ENCODE measurements at places on chromosomes 1 and 21.
A peak's percentile ranks its signal among the peaks of the same experiment; 100 is the strongest.

DNA sequence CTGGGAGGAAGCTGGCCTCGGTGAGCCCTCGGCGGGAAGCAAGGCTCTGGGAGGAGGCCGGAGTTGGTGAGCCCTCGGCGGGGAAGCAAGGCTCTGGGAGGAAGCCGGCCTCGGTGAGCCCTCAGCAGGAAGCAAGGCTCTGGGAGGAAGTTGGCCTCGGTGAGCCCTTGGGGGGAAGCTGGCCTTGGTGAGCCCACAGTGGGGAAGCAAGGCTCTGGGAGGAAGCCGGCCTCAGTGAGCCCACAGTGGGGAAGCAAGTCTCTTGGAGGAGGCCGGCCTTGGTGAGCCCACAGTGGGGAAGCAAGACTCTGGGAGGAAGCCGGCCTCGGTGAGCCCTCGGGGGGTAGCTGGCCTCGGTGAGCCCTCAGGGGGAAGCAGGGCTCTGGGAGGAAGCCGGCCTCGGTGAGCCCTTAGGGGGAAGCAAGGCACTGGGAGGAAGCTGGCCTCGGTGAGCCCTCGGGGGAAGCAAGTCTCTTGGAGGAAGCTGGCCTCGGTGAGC, 36.0 kb downstream of the KRTAP10-1 start:
- DNase-seq: no peak

GRCh38 chr1:119364640-119365039, 3.9 kb upstream of the HAO2 start:
- no peak for DNase-seq

DNA sequence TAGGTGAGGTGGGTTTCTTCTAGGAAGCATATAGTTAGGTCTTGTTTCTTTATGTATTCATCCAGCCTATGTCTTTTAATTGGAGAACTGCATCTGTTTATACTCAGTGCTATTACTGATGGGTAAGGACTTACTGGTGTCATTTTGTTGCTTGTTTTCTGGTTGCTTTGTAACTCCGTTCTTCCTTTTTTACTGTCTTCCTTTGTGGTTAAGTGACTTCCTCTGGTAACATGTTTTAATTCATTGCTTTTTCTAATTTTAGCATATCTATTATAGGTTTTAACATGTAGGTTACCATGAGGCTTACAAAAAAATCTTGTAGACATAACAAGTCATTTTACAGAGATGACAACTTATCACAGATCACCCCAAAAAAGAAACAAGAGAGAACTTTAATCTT, 160.8 kb downstream of the VAV3 start:
- no peak for DNase-seq

- DNase-seq: no peak
These were observed 66.3 kb upstream of the KIF1B start for GRCh38 chr1:10143961-10144485.

GRCh38 chr1:201427963-201428362, 6.4 kb upstream of the TNNI1 start:
- no peak for DNase-seq

DNA sequence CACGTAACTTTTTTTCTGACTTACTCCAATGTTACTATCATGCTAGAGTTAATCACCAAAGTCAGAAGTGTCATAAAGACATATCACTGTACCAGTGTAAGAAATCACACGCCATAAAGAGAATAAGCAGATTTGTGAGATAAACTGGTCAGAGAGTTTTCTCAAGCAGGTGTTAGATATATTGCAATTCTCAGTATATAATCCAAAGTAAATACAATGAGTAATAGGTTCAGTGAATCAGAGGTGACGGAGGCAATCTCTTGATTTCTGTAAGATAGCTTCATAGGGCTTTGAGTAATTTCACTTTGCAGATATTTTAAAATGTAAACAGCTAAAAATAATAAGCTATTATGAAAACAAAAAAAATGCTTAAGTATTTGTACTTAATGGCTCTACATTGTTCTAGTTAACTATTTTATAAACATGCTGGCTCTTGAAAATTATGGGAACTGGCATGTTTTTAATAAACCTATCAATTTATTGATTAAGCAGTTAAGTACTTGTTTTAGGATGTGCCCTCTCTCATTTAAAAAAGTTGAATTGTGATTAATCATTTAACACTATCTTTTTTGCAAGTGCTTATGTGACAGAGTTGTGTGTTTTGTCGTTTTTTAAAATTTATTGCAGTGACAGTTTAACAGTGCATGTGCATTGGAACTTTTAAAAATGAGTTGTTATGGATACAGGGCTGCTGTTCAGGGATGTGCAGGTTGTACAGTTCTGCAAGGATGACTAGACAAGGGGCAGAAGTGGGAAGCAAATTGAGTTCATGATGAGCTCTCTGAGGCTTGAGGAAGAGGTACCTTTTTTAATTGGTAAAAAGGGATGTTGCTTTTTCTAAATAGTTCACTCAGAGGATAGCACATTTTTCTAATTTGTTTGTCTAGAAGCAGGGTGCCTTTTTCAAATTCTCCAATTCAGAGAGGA, 119.1 kb downstream of the USP25 start:
- DNase-seq: peak; percentile 75

DNA sequence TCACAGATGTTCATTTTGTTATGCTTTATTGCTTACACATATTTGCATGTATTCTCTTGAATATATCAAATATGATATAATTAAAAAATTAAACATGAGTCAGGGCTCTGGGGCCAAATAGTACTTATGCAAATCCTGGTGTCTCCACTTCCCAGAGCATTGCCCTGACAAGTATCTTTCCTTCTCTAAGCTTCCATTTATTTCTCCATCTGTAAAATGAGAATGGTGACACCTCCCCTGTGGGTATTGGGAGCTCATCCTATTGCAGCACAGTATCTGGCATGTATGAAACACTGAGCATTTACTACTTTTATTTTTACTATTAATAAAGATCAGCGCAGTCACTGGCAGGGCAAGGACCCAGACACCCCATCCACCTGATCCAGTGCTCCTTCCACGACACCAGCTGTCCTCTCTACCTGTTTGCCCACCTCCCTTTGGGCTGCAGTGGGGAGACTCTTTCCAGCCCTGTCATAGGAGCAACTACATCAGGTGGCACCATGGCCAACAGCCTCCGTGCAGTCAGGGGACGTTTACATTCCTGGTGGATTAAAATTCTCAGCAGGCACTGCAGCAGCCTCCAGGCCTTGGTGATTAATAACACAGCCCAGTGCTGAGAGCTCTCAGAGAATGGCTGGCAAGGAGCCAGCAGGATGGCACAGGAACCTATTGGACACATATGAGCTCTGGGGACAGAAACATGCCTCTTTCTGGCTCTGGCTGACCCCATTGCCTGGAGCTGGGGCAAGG, 113.0 kb downstream of the DMRTB1 start:
- DNase-seq: no peak

- DNase-seq: no peak
These were observed 1192.7 kb downstream of the KCNT2 start for GRCh38 chr1:195415584-195415983.

- DNase-seq: no peak
These were observed 9.2 kb downstream of the VANGL1 start for GRCh38 chr1:115650961-115651360.

GRCh38 chr1:204664384-204664651, 21.2 kb downstream of the LRRN2 start:
- no peak for DNase-seq

GRCh38 chr1:161021165-161021969, 415 bp upstream of the F11R start:
- DNase-seq: peak; percentile 48

- DNase-seq: no peak
These were observed 100.3 kb upstream of the BACE2 start for GRCh38 chr21:41067709-41068108.

GRCh38 chr21:43191971-43192370, 23.2 kb downstream of the CRYAA start:
- no peak for DNase-seq

DNA sequence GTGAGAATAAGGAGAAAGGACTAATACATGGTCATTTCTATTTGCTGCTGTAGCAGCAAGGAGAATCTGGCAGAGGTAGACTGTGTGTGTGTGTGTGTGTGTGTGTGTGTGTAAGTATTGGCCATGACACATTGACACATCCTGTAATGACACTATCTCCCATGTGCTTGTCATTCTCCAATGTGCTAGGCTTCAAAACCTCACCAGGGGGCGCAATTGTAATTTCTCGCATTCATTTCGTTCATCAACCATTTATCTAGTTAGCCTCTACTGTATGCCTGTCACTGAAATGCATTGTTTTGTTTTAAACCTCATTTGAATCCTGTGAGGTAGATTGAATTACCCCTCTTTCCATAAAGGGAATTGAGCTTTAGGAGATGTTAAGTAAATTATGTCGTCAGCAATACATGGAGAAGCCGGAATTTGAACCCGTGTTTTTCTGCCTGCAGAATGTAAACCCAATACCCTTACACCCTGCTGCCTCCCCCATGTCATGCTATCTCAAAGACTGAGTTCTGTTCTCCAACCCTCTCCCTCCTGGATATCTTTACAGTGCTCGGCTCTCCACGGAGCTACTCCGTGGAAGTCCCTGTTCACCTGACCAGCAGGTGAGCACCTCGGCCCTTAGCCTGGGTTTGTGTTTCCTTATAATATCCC, 100.8 kb downstream of the UCK2 start:
- peak; percentile 53 for DNase-seq

DNA sequence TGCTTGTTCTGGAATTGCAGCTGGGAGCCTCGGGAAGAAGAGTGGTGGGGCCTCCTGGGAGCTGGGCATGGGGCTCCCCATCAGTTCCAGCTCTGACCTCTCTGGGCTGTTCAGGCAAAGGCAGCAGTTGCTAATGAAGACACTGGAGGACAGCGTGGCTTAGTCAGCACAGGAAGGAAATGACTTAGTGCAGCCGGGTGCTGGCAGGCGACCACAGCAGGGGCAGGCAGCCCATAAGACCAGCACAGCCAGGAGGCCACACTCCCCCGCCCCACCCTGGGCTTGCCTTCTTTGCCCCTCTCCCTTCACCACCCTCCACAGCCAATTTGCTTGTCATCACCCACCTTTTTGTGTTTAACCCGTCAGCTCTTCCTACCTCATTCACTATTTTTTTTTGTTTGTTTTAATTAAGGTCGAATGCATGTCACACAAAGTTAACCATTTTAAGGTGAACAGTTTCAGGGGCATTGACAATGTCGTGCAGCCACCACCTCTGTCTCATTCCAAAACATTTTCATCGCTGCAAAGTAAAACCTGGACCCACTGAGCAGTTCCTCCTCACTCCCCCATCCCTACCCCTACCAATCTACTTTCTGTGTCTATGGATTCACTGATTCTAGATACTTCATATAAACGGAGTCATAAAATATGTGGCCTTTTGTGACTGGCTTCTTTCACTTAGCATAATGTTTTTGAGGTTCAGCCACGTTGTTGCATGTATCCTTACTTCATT, 10.9 kb downstream of the OLIG2 start:
- DNase-seq: peak; percentile 29

GRCh38 chr1:37691497-37692077, 729 bp upstream of the CDCA8 start:
- peak; percentile 41 for DNase-seq

GRCh38 chr1:20426923-20427322, 59.1 kb downstream of the CAMK2N1 start:
- DNase-seq: peak; percentile 88

DNA sequence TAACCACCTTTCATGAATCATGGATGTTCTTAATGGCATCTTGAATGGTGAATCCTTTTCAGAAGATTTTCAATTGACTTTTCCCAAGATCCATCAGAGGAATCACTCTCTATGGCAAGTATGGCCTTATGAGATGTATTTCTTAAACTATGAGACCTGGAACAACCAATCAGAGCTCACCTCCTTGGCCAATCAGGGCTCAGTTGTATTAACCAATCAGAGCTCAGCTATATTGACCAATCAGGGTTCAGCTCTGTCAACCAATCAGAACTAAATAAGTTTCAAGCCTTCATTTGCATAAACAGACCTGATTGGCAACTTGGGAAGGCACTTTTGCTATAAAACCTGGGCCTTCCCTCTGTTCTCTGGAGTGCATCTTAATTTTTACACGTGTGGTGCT, 13.6 kb upstream of the FAM3B start:
- no peak for DNase-seq

DNA sequence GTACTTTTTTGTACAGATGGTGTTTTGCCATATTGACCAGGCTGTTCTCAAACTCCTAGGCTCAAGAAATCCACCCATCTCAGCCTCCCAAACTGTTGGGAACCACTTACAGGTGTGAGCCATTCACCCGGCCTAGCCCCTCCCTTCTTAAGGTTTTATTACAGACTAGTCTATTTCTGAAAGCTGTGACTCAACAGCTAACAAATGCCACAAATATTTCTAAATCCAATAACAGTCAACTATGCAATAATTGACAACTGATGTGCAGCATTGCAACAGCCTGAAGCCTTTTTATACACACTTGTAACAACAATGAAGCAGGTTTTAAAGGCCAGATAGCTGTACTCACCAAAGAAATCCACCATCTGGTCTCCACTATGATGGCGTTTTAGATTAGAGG, 51.4 kb downstream of the GRIK1 start:
- no peak for DNase-seq

DNA sequence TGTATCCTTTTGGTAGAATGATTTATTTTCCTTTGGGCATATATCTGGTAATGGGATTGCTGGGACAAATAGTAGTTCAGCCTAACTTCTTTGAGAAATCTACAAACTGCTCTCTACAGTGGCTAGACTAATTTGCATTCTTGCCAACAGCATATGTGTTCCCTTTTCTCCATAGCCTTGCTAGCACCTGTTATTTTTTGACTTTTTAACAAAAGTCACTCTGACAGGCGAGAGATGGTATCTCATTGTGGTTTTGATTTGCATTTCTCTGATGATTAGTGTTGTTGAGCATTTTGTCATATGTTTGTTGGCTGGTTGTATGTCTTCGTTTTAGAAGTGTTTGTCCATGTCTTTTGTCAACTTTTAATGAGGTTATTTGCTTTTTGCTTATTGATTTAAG, 99.8 kb downstream of the UCK2 start:
- DNase-seq: no peak

GRCh38 chr1:169698976-169699375, 12.4 kb downstream of the SELL start:
- no peak for DNase-seq

- DNase-seq: no peak
These were observed 92.7 kb upstream of the COG2 start for GRCh38 chr1:230549625-230550024.

- peak; percentile 91 for DNase-seq
These were observed 16.5 kb downstream of the PLA2G2D start for GRCh38 chr1:20102875-20103274.

DNA sequence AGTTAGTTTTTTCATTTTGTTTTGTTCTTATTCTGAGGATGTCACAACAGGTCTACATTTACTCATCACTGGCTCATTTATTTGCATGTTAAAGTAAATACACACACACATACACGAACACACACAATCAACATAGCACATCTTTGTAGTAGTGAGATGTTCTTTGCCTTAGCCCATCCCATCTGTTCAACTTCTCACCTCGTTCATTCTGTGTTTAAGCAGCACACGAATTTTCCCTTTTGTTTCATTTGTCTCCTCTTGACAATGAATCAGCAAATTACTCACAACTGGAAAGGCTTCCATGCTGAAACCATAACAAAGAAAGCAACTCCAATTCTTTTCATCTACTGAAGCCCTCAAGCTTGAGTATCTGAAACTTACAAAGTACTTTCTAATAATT, 133.3 kb upstream of the CHRM3 start:
- peak; percentile 38 for DNase-seq

GRCh38 chr1:206502812-206503211, 4.5 kb upstream of the RASSF5 start:
- no peak for DNase-seq
